ENCODE measurements at places on chromosomes 7 and 10.

- no peak for DNase-seq
Measured at GRCh38 chr10:123774132-123774742, 108.1 kb downstream of the GPR26 start.

- no peak for DNase-seq
Measured at GRCh38 chr10:106540645-106541044, 623.9 kb downstream of the SORCS1 start.

GRCh38 chr10:19785366-19785765 is 30.9 kb upstream of the PLXDC2 start:
- DNase-seq: no peak

- no peak for DNase-seq
Measured at GRCh38 chr10:72126184-72126871, 38.0 kb upstream of the SPOCK2 start.

- no peak for DNase-seq
Measured at GRCh38 chr7:129266181-129266580, 41.4 kb downstream of the AHCYL2 start.

DNA sequence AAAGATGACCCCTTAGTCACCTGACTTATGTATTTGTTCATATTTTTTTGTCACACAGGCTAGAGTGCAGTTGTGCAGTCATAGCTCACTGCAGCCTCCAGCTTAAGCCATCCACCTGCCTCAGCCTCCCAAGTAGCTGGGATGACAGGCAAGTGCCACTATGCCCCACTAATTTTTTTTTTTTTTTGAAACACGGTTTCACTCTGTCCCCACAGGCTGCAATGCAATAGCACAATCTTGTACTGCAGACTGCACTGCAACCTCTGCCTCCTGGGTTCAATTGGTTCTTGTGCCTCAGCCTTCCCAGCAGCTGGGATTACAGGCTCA is 1.8 kb downstream of the MBLAC1 start:
- no peak for DNase-seq

DNA sequence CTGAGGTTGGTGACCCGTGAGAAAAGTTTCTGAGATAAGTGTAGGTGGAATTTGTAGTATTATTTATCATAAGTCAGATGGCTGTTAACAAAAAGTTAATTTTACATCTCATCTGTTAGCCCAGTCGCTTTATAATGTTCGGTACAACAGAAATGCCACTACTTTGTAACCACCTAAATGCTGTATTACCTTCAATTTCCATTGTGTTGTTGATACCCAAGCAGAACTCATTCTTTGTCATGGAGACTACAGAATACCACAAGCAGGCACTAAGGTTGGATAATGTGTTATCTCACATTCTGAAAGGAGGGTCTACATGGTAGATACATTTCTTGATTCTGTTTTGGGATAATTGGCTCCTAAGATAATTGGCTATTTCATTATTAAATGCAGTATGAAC is 249.8 kb upstream of the KAT6B start:
- no peak for DNase-seq

GRCh38 chr10:88186335-88186734 is 322.9 kb downstream of the PTEN start:
- DNase-seq: no peak

DNA sequence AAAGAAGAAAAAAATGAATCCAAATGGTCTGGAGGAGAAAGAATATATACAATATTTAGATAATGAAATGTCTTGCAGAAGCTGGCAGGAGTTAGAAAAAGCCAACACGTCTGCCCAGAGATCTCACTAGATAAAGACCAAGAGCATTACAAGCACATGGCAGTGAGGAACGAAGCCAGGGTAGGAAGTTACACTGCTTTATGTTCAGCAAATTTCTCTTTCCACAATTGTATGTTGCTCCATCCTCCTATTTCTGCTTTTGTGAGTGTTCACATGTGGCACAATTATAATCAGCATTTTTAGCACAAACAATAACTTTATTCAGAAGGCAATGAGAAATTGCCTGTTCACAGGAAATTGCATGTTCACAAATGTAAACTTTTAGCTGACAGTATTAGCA is 53.7 kb downstream of the LRRC17 start:
- no peak for DNase-seq

GRCh38 chr10:129331839-129332220 is 135.2 kb upstream of the MGMT start:
- no peak for DNase-seq

DNA sequence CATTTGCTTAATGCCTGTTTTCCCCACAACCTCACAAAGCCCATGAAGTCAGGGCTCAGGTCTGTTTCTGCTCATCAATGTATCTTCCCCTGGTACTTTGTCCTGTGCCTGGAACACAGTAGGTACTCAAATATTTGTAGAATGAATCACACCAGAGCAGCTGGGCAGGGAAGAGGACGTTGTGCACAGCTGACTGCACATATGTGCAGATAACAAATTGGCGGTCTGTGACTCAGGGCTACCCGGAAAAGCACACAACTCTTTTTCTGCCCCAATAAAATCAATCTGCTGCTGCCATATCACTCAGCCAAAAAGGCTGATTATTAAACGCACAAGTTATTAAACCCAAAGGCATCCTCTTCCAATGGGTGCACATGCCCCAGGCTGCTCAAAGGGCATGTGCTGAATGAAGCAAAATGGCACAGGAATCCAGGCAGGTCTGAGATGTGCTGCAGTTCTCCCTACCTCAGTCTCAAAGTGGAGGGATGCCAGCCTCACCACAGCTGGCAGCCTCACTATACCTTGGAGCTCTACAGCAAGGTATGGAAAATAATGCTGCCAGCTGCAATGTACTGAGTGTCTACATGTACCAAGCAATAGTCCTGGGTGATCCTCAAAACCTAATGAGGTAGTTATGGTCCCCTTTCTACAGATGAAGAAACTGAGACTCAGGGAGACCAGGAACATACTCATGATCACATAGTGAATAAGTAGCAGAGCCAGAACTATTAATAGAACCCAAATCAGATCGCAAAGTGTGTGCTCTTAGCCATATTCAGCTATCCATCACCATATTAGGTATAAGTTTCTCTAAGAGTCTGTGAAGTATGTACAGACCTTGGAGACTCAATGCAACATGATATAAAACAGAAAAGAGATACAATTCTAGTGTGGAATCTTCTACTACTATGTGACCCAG is 43.4 kb downstream of the SORBS1 start:
- no peak for DNase-seq

DNA sequence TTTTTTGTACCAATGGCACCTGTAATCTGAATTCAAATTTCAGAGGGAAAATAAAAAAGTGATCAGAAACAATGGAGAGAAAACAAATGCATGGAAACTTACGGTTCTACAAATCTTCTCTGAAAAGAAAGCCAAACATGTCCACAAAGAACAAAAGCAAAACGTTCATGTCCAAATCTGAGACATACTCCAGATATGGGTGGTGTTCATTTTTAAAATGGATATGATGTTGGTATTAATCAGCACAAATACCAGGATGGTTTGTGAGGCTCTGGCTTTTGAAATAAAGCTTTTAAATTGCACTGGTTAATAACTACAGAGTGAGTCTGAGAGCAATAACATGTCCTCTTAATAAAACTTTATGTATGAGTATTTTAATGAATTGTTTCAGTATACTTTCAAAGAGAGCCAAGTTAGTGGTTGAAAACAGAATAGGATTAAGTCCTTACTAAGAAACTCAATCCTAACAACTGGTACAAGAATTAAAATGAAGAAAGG is 366.4 kb downstream of the INHBA start:
- no peak for DNase-seq

GRCh38 chr10:58359541-58359940 is 24.7 kb downstream of the UBE2D1 start:
- DNase-seq: no peak

GRCh38 chr7:125934955-125935354 is 1005.3 kb upstream of the POT1 start:
- no peak for DNase-seq

DNA sequence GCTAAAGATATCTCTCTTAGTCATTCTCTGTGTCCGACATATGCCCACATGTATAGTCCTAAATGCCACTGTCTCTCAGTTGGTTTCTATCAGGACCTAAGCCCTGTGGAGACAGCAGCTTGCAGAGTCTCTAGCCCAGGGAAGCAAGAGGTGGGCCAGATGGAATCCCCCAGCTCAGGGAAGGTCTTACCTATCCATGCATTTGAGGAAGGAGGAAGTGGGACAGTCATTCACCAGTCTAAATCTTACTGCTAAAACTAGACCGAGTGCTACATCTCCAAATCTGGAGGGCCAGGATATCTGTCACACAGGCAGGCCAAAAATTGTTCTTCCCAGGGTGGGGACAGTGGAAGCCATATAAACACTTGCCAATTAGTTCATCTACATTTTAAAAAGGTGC is 26.4 kb upstream of the HERPUD2 start:
- DNase-seq: no peak

GRCh38 chr7:33554046-33554445 is 351.3 kb upstream of the BMPER start:
- DNase-seq: no peak

DNA sequence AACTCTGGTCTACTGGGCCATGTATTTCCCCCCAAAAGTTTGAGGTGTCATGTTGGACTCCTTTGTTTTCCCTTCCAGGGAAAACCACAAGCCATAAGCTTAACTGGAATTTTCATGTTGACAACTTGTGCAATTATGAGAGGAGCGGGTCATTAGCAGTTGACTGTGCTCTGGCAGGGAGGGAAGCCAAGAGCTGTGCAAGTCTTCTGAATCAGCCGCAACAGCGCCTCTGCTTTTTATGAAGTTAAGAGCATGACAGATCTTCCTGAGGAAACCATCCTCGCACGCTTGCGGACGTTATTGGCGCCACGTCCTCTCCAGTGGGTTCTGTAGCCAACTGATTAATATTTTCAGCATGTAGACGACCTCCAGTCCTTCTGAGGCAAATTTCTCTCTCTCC is 148.7 kb upstream of the MKI67 start:
- no peak for DNase-seq

- no peak for DNase-seq
Measured at GRCh38 chr10:51028420-51028819, 45.9 kb upstream of the PRKG1 start.

GRCh38 chr7:24833549-24833948 is 76.3 kb upstream of the GSDME start:
- no peak for DNase-seq

GRCh38 chr7:149615690-149616270 is 118.2 kb upstream of the ZNF746 start:
- no peak for DNase-seq

GRCh38 chr7:80614851-80615271 is 23.6 kb upstream of the CD36 start:
- DNase-seq: no peak

GRCh38 chr7:37730501-37730900 is 46.9 kb downstream of the GPR141 start:
- no peak for DNase-seq

DNA sequence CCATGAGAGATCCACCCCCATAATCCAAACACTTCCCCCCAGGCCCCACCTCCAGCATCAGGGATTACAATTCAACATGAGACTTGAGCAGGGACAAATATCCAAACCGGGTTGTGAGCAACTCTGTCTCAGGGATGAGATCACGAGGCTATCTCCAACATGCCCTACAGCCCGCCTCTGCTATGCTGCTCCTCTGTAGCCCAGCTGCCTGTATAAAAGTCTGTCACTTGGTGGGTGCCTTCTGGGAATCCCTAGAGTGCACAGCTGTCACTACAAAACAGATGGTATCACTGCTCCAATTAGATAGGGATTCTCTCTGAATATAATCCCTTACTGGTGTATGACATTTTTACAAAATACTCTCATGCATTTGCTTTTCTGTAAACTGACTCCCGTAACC is 114.9 kb upstream of the NANOS1 start:
- DNase-seq: no peak

DNA sequence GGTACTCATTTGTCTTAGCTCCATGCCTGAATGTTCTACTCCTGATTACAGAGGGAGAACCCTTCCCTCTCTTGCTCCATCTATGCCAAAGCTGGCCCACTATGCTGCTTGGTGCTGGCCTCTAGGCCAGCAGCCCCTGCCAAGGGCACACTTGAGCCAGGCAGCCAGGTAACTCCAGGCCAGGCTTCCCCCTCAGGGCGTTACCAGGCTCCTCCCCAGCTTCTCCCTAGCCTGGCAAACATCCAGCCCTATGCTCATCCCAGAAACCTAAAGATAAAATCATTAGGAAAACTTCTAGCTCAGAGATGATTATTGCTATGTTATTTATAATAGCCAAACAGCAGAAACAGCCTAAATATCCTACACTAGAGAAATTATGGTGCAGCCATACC is 103.7 kb downstream of the KCNMA1 start:
- no peak for DNase-seq

DNA sequence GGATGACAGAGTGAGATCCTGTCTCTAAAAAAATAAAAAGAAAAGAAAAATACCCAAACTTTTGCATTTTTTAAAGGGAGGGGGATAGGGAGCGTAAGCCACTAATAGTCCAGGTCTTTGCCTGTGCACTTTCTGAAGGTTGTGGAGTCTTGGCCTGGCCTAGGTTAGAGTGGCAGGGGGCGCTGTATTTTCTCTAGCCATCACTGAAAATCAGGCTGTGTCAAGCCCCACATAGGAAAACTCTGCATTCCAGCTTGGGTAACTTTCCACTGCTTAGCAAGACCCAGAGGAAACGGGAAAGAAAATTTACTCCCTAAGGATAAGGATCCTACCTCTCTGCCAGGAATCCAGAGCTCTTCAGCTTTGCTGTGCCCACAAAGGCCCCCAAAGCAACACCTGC is 10.5 kb upstream of the PAX4 start:
- no peak for DNase-seq

DNA sequence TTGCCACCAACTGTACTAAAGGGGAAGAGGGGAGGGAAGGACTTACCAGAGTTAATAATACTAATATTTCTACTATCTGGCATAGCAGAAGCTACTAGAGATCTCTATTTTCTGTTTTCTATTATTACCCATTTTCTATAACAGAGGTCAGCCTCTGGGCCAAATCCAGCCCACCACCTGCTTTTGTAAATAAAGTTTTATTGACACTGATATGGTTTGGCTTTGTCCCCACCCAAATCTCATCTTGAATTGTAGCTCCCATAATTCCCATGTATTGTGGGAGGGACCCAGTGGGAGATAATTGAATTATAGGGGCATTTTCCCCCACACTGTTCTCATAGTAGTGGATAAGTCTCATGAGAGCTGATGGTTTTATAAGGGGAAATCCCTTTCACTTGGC is 45.9 kb upstream of the CUL1 start:
- DNase-seq: no peak

DNA sequence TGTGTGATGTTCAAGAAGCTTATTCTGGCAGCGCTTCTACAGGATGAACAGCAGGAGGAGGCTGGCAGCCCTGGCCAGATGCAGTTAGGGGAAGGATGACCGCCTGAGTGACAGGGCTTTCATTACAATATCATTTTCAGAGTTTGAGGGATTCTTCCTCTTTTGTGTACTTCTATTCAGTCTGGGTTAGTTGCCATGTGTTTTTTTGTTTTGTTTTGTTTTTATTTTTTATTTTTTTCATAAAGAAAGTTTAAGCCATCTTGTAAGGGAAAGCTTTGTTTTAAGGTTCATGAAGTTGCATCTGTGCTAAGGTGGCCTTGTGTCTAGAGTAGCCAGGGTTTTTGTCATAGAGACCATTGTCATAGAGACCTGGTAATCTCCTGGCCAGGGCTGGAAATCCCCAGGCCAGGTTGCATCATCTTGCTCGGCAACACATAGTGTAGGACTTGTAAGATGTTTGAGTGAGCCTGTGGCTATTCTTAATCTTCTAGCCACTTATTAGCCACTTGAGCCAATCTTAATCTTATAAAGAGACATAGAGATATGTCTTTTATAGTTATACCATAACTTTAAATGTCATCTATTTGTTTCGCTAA is 230.5 kb upstream of the TMEM229A start:
- DNase-seq: no peak
